ENCODE measurements at places on chromosomes 2 and 18. TPM values are rescaled to one million over a fixed set of nuclear protein-coding genes. Genes with fewer than 3 reads are reported as not detected.

DNA sequence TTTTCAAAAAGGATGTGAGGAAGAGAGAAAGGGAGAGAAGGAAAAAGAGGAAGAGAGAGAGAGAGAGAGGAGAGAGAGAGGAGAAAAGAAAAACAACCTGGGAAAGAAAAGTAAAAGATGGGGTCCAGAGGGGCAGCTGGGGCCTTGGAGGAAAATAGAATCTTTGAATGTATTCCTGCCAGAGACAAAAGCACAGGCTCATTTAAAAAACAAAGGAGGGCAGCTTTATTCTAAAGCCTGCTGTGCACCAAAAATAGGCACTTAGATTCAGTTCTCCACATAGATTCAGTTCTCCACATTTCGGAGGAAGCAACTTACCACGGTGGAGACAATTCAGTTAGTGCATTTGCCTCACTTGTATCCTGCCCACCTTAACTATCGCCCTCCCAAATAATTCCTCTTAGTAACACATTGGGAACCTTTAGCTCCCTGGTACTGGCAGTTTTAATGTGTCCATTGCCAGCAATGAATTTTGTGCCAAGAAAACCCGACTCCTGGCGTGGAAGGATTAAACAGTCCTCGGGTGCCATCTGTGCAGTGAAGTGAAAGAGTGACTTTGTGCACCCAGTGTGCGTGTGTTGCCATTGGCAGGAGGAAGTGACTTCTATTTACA is 71.3 kb downstream of the DPP4 start:
- no peak for DNase-seq

DNA sequence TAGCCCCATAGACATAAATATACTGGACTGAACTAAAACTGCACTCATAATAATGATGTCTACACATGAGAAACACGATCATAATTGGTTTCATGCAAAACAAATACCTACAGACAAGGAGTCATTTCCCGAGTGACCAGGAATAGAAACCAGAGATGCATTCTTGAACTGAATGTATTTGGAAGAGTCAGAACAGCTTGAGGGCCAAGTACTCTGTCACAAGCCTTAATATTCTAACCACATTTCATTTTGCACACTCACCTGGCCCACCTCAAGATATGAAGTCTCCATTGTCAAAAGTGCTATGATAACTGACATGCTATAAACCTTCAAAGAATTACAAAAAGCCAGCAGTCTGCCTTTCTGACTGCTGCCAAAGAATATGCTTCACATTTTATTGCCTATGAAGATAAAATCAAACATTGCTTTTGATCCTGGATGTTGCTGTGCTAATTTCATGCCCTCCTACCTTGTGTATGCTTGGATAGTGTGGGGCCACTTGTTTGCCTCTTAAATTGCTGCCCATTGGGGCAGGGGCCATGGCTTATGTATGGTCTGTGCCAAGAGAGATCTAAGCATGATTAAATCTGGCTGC is 18.9 kb upstream of the ASAP2 start:
- DNase-seq, result no peak

DNA sequence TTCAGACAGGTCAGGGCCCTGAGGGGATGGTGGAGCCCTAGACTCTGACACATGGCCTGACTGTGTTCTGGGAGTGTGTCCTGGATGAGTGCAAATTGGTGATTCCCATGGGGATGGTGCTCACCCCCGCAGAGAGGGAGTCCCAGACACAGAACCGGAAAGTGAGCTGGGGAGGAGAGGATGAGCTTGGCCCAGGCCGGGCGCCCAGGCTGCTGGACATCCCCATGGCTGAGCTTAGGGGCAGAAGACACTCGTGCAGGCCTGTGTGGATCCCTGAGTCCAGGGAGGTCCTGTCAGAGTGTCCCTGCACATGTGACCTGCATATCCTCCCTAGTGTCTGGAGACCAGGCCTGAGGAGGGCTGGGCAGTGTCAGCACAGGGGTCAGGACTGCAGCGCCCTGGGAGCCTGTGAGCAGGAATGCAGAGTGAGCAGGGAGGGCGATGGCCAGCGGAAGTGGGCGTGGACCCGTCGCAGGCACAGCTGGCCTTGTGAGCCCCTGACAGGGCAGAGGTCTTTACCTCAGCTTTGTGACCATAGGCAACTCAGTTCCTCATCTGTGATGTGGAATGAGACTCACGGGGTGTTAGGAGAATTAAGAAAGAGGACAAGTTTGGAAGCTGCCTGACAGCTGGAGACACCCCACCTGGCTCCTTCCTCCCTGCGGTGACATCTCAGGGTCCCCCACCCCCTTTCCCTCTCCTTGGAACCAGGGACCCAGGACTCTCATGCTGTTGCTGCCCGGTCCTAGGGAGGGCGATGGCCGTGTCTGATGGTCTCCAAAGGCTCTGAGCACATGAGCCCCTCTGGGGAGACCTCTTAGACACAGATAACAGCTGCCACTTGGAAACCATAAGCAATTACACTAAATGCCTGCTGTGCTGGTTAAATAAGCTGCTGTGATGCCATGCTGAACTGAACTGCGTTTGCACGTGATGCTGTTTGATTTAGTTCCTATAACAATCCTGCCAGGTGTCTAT is 62.6 kb upstream of the HS6ST1 start:
- DNase-seq, result no peak

DNA sequence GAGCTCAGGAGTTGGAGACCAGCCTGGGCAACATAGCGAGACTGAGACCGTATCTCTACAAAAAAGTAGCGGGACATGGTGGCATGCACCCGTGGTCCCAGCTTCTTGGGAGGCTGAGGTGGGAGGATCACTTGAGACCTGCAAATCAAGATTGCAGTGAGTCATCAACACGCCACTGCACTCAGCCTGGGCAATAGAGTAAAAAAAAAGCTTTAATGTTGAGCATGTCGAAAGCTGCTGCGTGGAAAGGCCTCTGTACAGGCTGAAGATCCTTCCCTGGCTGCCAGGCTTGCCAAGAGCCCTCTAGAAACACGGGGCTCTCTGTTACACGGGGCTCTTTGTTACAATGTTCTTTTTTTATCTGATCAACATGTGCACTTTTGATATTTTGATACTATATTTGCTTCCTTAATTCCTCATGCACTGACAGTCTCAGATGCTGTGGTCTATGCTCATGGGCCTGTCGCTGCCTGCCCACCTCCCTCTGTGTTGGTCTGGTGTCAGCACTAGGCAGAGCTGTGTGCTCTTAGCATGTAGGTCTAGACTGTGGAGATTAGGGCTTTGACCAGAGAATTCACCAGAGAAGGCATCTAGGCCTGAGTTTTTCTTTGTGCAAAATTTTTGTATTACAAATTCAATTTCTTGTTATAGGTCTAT is 18.7 kb downstream of the CLK1 start:
- no peak for DNase-seq

GRCh38 chr2:42342061-42342794 is 18.8 kb downstream of the COX7A2L start:
- peak; percentile 89 for DNase-seq

- no peak for DNase-seq
Observed at GRCh38 chr2:238487652-238488346, 61.1 kb downstream of the ASB1 start.

DNA sequence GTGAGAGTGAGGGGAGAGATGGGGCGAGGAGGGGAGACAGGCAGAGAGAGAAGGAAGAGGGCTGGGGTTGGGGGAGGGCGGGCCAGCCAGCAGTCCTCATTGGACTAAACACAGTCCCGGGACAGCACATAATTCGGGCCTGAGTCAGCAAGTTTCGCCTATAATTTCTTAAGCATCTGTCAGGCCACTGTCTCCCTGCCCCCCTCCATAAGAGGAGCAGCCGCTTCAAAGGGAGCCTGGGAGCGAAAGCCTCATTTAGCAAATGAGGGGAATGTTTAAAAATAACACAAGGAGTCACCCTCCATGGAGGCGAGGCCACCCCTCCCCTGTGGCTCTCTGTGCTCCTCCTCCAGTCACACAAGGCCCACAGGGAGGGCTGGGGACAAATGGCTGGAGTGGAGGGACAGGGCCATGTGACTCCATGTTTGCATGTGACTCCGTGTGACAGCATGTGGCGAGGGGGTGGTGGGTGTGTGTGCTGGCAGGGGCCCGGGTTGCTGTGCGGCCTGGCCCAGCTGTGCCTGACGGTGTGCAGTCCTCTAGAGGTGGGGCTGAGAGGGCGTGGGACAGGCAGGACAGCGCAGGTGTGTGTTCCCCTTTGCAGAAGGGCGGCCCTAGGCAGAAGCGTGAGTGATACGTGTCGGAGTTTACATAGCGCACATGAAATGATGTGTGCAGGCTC is 162.4 kb downstream of the CELF4 start:
- peak; percentile 94 for DNase-seq

DNA sequence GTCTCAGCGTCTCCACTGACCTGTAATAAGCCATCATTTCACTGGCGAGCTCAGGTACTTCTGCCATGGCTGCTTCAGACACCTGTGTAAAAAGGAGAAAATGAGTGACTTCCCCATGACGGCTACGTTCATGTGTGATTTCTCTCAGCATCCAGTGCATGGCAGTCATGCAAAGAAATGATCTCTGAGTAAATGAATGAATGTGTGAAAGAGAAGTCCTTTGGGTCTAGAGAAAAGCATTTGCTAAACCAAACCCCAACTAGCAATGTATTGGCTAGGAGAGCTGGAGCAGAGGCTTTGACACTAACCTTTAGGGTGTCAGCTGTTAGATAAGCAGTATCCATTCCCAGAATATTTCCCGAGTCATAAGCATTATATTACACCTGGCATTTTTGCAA is 417 bp downstream of the IL1B start:
- DNase-seq, result no peak

DNA sequence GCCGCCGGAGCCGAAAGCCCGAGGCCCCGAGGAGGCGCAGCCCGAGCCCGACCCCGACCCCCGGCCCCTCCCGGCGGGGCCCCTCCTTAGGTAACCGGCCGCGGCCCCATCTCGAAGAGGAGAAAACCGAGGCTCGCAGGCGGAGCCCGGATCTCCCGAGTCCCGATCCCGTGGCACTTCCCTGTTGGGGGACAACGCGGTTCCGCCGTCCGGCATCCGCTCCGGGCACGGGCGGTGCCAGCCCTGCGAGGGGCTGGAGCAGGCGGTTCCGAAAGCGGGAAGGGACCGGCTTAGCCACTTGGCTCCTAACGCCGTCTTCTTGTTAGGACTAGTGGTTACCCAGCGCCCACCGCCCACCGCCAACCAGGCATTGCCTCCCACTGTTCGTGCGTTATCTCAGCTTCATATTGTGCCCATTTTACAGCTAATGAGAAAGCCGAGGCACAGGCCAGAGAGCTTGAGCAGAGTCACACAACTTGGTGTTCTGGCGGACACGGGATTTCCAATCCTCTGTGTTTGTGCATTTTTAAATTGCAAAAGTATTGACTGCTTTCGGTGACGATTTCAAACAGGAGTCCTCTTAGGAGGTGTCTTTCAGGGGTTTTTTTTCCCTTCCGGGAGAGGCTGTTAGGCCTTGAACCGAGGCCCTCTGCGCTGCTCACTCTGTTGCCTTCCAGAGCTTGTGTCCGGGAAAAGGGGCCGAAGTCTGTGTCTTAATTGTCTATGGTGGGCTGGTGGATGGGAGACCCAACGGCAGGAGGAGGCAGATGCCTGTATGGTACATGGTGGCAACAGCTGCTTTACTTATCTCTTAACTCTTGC is 562 bp downstream of the CENPA start:
- peak; percentile 34 for DNase-seq

DNA sequence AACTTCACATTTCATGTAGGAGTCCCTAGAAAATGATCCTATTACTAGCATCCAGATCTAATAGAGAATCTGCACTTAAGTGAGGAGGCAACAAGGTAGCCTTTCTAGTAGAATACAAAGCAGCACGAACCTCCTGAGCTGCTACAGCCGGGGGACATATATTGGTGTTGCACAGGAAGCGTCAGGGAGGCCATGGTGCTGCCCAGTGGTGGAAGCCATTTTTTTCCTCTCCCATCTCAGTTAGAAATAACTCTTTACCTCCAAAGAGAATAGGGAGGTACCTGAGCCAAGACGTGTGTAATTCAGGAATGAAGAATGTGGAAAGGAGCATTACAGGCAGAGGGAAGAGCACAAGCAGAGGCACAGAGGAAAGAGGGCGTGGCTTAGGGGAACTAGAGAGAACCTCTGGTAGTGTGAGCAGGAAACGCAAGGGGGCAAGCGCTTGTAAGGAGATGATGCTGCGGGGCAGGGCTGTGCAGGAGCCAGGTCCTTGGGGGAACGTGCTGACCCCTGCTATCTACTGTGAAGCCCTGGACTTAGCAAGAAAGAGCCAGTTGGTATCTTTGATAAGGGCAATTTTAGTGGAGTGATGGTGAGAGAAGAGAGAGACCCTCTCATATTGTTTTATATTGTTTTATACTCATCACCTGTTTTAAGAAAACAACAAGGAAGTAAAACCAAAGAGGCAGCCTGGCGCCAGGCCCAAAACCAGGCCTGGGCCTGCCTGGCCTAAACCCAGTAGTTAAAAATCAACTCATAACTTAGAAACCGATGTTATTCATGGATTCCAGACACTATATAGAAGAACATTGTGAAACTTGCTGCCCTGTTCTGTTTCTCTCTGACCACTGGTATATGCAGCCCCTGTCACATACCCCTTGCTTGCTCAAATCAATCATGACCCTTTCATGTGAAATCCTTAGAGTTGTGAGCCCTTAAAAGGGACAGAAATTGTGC is 50.0 kb upstream of the TTC39C start:
- peak; percentile 25 for DNase-seq

GRCh38 chr2:108409768-108410167 is 32.0 kb downstream of the SULT1C4 start:
- DNase-seq, result peak; percentile 37

- DNase-seq, result no peak
Observed at GRCh38 chr2:191176305-191176704, 25.5 kb upstream of the STAT4 start.

DNA sequence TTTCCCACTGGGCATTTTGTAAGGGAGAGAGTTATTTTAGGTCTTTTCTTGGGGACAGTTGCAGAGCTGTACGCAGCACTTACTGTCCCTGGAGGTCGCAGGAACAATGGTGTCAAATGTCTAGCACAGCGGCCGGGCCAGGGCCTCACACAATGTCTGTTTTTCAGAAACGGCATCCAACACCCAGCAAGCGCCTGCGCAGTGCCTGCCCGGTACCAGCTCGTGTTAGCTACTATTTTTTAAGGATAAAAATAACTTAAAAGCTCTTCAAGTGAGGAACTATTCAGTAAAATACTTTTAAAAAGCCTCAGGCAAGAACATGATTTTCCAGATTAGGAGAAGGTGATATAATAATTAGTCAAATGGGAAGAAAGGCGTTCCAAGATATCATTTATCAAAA is 90.0 kb downstream of the MBP start:
- no peak for DNase-seq

- DNase-seq, result no peak
Observed at GRCh38 chr18:13890761-13891361, 24.5 kb downstream of the MC2R start.

GRCh38 chr2:159612255-159612901 is 4.0 kb downstream of the BAZ2B start:
- DNase-seq, result peak; percentile 20

GRCh38 chr2:237535385-237536082 is 30.8 kb upstream of the PRLH start:
- no peak for DNase-seq

SLC9A2 gene
- total RNA-seq, result not detected

IL1R1 gene
- total RNA-seq, result 27.2 TPM

CD8B2 gene
- total RNA-seq, result not detected

EHBP1 gene
- total RNA-seq, result 32.9 TPM

C18orf32 gene
- total RNA-seq, result 27.9 TPM

TANC1 gene
- 24.4 TPM for total RNA-seq

ANKRD30B gene
- 0.59 TPM for total RNA-seq

KLHL30 gene
- not detected for total RNA-seq

OSR1 gene
- total RNA-seq, result 3.6 TPM

DNER gene
- total RNA-seq, result 126 TPM

All from RPMI7951 (cell line).